SW480 (cell line): ENCODE measurements at places on chromosomes 6 and 20.

DNA sequence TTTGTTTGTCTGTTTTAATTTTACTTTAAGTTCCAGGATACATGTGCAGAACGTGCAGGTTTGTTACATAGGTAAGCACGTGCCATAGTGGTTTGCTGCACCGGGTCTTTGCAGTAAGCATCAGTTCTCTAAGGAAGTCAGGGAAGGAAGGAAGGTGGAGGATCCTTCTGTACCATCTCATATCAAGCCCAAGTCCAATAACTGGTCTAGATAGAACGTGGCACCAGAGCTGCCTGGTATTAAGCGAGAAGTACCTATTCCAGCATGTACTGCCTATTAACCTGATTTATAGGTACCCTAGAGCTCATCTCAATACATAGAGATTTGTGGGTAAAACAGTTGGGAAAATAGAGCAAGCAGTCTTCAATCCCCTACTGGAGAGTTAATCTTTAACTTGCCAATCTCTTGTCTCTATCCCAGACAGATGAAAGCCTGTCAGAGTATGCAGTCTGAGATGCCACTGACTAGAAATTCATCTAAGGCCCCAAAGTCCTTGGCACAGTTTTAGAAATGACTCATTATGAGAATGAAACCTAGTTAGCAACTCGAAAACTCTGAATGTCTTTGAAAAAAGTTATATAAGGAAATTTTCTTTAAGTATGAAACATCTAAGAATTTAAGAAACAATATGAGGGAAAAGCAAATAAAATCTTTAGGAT lies 144.9 kb downstream of the TFAP2A start:
- no peak for DNase-seq

GRCh38 chr20:33721391-33722140 lies 1.5 kb upstream of the PXMP4 start:
- DNase-seq, result no peak

DNA sequence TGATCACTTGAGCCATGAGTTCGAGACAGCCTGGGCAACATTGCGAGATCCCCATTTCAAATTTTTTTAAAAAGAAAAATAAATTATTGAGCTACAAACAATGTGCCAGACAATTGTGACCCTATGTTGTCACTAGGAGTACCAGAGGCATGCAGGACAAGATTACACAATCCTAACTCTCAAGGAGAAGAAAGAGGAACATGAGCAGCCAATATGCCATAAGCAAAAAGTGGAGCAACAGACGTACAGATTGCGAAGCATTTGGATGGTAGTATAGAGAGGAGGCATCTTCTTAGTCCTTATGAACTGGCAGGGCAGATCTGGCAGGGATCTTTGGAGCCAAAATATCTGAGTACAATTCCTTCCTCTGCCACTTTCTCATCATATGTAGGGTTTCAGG lies 156.4 kb downstream of the OR2B2 start:
- DNase-seq, result no peak

GRCh38 chr6:1662534-1662933 lies 52.8 kb downstream of the FOXC1 start:
- no peak for DNase-seq

DNA sequence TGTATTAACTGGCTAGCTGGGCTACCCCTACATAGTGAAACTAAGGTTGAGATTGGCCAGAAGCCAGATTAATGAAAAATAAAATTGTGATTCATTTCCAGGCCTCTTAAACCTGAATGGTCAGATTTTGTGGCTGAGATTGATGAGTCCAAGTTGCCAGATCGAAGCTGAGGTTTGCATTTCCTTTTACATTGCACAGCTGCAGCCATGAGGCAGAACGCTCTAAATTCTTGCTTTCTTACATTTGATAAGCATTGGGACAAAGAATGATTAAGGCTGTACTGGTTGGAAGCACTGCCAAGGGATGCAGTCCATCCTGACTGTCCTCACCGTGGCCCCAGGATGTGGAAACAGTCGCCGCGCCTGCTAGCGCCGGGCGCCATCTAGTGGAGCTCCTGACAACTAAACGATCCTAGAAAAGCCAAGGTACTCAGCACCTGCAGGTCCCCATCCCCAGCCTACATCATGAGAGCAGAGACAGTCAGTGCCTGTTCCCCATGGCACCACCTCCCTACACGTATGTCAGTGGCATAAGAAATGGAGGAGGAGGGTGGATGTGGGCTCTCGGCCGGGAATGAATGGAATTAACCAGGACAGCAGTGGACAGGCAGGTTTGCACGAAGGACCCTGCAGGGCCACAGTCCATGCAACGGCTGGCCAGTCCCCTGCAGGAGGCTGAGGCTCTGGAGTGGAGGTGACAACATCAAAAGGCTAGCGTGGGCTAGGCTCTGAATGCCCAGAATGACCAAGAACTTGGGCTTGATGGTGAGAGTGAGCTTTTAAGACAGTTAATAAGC lies 19.0 kb downstream of the PXDC1 start:
- DNase-seq, result peak; percentile 67

DNA sequence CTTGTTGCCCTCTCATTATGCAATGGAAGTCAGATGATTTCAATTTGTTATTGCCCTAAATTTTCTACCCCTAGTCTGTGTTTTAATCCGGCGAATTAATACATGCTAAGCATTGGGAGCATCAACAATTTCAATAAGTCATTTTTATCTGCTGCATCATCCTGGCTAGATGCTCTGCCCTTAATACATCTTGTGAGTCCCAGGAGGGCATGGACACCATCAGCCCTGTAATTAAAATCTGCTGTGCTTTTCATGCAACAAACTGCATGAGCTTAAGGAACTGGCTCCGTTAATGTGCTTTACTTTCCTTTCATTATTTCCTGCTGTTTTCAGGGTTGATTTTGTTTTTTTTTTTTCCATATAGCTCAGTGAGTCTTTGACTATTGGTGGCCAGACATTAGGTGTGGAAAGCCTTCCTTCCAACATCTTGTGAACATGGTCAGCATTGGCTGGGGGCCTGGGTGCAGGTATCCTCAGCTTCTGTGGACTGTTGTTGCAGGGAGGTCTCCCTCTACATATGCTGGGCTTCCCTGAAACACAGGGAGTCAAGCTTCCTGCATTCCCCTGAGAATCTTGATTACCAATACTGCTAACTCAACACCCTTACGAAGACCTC lies 8.5 kb upstream of the PBOV1 start:
- DNase-seq, result no peak

DNA sequence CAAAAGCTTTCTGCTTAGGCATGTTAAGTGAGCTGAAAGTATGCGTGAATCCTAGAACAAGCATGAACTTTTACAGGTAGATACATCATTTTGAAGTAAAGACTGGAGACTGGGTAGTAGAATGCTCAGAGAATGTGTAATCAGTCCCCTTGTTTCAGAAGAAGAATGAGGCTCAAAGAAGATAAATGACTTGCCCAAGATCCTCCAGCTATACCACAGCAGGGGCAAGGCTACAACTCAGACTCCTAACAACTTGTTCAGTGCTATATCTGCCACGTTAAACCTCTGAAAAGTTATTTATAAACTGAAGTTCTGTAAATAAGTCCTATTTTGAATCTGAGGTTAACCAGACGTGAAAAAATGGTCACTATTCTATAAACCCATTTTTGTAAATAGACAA lies 2.9 kb downstream of the RIPOR2 start:
- no peak for DNase-seq

DNA sequence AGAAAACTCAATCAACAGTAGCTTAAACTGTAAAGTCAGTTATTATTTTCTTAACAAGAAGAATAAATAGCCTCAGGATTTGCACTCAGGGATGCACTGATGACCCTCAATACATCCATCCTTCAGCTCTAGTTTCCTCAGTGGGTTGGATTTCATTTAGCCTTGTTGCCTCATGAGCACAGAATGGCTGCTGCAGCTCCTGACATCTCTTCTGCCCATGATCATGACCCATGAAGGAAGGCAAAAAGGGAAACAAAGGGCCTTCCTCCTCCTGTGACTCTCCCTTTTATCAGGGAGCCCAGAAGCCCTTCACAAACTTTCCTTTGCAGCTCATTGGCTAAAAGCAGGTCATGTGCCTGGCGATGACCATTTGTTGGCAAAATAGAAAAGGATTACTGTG lies 51.2 kb upstream of the KCNG1 start:
- DNase-seq, result no peak

- DNase-seq, result no peak
Measured at GRCh38 chr6:7811441-7811840, 85.5 kb downstream of the BMP6 start.

- no peak for DNase-seq
Measured at GRCh38 chr6:39808346-39808745, 16.2 kb downstream of the DAAM2 start.

GRCh38 chr6:26327450-26328264 lies 37.3 kb upstream of the BTN3A2 start:
- peak; percentile 40 for DNase-seq
